ENCODE measurements at places on chromosomes 4 and X.

DNA sequence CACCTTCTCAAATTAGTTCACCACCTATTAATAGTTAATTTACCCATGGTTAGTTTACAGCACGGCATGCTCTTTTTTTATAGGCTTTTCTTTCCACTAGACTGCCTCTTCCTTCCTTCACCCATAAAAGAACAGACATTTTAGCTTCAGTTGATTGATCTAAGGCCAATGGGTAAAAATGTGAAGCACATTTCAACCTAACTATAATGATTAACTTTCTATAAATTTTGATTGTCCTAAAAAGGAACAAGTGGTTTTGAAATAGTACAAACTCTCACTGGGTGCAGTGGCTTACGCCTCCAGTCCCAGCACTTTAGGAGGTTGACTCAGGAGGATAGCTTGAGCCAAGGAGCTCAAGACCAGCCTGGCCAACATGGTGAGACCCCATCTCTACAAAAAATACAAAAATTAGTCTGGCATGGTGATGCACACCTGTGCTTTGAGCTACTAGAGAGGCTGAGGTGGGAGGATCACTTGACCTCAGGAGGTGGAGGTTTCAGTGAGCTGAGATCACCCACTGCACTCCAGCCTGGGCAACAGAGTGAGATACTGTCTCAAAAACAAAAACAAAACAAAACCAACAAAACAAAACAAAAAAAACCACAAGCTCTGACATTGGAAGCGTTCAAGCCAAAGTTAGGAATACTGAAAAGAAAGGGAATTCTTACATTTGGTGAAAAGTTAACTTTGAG is 89.9 kb upstream of the FAT1 start:
- DNase-seq, result no peak

- DNase-seq, result no peak
Measured at GRCh38 chr4:156347412-156348075, 393.9 kb upstream of the CTSO start.

DNA sequence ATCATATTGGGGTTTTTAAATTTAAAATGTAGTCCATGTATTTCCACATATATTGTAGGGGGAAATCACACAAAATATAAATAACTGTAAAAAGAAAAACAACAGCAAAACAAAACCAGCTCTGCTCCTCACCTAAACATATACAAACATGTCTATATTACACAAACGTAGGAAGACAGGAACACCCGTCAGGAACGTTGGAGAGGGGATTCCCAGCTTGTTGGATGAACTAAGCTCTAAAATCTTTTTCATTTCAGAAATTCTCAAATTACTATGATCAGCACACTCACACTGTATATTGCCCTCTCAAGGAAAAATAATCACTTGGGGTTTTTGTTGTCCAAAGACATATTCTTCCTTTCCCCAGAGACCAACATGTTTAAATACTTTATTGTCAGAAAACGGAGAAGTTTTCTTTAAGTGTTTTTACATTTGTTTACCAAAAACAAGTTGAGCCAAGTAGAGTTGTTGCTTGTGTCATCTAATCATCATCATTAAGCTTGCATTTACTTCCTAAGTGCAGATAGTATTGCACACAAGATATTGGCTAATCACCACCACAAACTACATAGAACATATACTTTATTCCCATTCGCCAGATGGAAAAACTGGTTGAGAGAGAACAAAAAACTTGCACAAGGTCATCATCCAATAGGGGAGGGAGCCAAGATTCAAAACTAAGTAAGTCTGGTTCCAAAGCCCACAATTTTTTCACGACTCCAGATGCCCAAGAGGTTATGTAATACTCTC is 2.4 kb upstream of the TLR10 start:
- no peak for DNase-seq

GRCh38 chr4:70768301-70768948 is 46.7 kb downstream of the RUFY3 start:
- no peak for DNase-seq

DNA sequence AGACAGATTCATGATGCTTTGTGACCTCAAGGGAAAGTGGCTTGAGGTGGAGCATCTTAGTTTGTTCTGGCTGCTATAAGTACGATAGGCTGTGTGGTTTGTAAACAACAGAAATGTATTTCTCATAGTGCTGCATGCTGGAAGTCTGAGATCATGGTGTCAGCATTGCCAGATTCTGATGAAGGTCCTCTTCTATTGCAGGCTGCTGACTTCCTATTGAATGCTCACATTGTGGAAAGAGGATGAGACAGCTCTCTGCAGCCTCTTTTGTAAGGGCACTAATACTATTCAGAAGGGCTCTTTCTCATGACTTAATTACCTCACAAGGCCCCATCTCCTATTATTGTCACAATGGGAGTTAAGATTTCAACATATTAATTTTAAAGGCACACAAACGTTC is 1674.0 kb upstream of the PCDH7 start:
- DNase-seq, result no peak

DNA sequence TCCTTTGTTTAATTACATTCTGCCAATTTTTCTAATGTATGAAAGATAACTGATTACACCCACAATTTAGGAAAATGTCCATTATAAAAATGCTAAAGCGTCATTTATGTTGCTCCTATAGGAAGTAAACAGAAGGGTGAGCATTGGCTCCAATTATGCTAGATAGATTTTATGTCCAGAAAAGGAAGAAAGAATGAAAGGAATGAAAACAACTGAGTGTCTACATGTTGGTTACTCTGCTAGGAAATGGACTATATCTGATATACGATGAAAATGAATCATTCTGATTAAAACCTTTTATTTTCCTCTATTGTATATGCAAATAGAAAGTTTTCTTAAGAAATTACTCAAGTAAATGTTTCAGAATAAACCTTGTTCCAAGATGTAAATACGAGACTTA is 1.6 kb downstream of the ENAM start:
- no peak for DNase-seq

GRCh38 chr4:110586131-110586850 is 36.6 kb downstream of the PITX2 start:
- no peak for DNase-seq

DNA sequence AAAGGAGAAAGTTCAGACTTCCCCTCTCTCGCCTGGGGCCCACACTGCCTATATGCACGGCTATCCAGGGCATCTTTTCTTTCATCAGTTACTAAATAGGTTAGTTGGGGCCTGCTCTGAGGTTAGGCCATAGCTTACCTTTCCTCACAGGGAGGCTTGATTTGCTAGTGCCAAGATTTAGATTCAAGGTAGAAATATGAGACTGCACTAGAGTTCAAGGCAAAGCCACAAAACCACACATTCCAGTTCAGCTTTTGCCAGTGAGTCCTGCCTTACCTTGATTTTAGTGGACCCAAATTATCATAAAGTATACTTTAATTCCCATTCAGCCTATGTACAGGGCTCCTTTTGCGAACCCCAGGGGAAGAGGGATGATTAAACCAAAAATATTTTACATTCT is 762.8 kb downstream of the PDHA2 start:
- DNase-seq, result no peak

GRCh38 chr4:184479516-184479950 is 5.2 kb upstream of the IRF2 start:
- no peak for DNase-seq

DNA sequence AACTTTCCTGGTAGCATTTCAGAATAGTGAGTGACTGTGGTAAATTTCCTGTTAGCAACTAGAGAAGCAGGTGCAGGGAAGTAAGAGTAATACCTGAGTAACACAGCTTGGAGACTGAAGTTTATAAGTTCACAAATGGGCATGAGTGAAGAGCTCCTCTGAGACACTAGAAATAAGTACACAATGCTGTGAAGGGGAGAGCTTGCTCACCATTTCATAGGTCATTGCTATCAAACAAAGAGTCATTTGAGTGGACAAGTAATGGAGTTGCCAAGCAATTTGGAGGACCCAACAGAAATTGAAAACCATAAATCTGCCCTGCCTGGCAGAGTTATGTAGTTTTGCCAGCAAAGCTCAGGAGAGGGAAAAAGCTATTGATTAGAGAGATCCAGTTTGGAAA is 523.6 kb downstream of the TRAM1L1 start:
- no peak for DNase-seq

DNA sequence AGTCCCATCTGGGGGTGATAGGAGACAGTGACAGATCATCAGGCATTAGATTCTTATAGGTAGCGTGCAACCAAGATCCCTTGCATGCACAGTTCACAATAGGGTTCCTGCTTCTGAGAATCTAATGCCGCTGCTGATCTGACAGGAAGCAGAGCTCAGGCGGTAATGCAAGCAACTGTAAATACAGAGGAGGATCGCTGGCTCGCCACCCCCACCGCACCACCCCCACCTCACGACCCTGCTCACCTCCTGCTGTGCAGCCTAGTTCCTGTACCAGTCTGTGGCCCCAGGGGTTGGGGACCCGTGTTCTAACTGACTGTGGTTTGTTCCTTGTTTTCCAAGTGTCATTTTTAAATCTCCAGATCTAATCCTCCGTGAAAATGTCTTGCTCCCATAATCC is 89.0 kb upstream of the MAPK10 start:
- DNase-seq, result no peak

DNA sequence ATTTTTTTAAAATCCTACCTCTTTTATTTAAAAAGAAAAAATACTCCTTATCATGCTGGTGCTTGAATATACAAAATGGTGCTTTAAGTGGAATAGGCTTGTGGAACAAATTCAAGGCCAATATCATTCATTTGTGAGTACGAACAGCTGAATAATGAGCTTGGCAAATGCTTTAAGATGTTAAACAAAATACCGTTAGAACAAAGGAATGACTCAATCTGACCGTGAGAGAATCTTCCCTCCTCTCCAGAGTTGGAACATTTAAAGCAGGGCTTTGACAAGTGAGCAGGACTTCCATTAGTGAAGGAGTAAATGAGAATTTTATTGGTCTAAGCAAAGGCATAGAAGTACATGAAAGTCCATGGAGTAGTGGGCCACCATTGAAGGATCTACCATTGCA is 74.5 kb downstream of the DCLK2 start:
- no peak for DNase-seq

DNA sequence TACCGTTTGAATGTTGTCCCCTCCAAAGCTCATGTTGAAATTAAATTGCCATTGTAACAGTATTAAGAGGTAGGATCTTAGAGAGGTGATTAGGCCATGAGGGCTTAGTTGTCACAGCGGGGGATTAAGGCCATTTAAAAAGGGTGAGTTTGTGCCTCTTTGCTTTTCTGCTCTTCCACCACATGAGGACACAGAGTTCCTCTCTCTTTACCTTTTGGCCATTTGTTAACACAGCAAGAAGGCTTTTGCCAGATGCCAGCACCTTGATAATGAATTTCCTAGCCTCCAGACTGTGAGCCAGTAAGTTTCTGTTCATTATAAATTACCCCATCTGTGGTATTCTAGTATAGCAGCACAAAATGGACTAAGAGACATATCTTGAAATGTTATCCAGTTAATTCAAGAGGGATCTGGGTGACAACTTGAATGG is 7.8 kb upstream of the HERC3 start:
- DNase-seq, result no peak

DNA sequence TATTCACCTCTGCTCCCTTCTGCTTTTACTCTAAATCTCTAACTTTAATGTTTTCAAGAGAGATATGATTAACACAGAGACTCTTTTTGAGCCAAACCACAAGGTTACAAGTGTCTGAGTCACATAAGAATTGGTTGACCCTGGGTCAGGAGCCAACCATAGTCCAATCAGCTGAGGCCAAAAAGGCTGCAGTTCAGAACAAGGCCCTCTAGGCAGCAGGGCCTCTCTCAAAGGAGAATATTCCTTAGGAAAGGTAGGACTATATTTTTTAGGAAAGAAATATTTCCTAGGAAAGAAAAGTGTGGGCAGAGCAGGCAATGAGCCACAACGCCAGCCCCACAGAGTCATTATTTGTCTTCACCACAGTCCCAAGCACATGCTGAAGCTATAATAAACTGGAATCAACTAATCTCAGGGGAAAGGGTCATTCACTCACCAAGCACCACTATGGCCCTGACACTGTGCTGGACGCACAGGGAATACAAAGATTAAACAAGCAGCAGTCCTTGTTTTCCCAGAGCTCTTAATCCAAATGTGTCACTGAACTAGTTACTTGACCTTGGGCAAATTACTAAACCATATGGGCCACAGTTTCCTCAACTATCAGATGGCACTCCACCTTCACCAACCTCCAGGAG is 2.2 kb downstream of the ATP8A1 start:
- no peak for DNase-seq

GRCh38 chr4:180610324-180610723 is 1632.9 kb upstream of the TENM3 start:
- DNase-seq, result no peak

DNA sequence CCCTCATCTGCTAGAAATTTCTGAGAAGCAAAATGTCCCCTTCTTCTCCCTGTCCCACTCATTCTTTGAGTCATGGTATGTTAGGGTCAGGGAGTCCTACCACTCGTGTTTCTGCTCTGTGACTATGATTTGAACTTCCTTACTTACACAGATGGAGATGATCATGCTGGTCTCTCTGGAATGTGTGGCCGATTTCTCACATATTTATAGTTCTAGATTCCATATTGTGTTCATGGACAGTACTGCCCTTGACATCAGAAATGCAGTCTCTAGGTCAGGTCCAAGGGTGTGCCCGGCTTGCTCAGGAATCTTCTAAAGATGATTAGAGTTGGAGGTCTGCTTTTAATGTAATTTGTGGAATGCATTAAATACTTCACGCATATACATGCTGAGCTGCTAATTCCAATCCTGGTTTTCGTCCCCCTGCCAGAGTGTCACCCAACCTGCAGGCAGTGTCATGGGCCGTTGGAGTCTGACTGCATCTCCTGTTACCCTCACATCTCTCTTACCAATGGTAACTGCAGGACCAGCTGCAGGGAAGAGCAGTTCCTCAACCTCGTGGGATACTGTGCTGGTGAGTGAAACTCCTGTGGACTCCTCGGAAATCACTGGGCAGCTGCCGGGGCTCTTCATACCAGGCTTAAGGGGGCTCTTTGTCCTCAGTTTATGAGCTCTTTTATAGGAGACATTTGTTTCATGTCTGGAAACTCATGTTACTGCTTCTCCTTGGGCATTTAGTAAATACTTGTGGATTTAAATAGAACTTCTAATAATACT is 214.1 kb upstream of the ANXA3 start:
- no peak for DNase-seq

GRCh38 chrX:152927858-152928760 is 30.2 kb downstream of the ZNF185 start:
- no peak for DNase-seq

- no peak for DNase-seq
Measured at GRCh38 chr4:95290702-95291101, 258.1 kb downstream of the UNC5C start.

- no peak for DNase-seq
Measured at GRCh38 chr4:153447175-153447905, 18.8 kb upstream of the TMEM131L start.

- peak; percentile 44 for DNase-seq
Measured at GRCh38 chr4:153466949-153467896, 1.1 kb downstream of the TMEM131L start.

Data from stimulated activated CD4-positive, alpha-beta T cell treated with anti-CD3 and anti-CD28 coated beads, TNF-alpha, amount 100 ng/mL, for 24 hours (primary cell).